ENCODE measurements at places on chromosomes 4 and X.

GRCh38 chrX:41122664-41123257 is 37.5 kb downstream of the USP9X start:
- DNase-seq = no peak

- no peak for DNase-seq
These were observed 114.2 kb downstream of the PPARGC1A start for GRCh38 chr4:23775694-23776093.

- DNase-seq = no peak
These were observed 102.3 kb downstream of the ENPP6 start for GRCh38 chr4:184115399-184115798.

GRCh38 chrX:38877366-38877765 is 76.1 kb downstream of the MID1IP1 start:
- DNase-seq = no peak

GRCh38 chr4:40492691-40493090 is 137.0 kb downstream of the RBM47 start:
- no peak for DNase-seq

GRCh38 chr4:19888587-19888986 is 363.1 kb upstream of the SLIT2 start:
- no peak for DNase-seq

GRCh38 chr4:8830611-8831200 is 40.9 kb downstream of the HMX1 start:
- no peak for DNase-seq

- DNase-seq = peak; percentile 61
These were observed at the start of gene NUDT10 for GRCh38 chrX:51332188-51332942. NUDT10 (plus strand) TSS chrX:51332822; CDS start chrX:51332966, 144 bp downstream.

DNA sequence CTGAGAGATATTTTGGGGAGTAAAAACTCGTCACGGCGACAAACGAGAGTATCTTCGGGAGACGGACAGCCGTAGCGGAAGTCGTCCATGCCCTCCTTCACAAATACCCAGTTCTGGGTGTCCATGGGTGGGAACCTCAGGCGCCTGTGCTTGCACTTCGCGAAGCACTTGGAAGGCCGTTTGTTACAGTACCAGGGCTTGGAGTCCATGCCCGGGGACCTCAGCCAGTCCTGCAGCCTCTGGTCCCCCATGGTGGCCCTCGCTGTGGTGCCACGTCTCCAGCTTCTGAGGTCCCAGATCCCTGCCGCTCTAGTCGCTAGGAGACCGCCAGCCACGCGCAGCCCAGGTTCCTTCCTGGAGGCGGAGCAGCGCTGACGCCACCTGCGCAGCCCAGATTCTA is at the start of gene FAM47A:
Gene FAM47A, minus strand, starts transcription at position 287 of the 400 bp plus-strand sequence. Its CDS starts 36 bp downstream, at position 251.
- no peak for DNase-seq

GRCh38 chr4:173682609-173683008 is 152.6 kb upstream of the HAND2 start:
- DNase-seq = no peak

DNA sequence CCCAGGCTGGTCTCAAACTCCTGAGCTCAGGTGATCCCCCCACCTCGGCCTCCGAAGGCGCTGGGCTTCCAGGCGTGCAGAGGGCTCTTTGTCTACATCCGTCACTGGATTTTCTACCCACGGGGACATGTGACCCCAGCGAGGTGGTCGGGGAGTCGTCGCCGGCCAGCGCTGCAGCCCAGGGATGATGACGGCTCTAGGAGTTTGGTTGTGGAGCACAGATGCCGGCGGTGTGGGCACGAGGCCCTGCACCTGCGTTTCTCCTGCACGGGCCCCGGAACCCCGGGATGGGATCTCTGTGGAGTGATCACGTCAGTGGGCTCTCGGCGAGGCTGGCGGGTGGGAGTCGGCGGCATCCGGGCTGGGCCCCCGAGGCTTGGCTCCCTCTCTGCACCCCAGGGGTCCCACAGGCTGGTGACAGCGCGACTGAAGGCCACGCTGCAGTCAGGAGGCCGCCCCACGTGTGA is 9.1 kb upstream of the GTPBP6 start:
- no peak for DNase-seq

- no peak for DNase-seq
These were observed 83.2 kb downstream of the GPR143 start for GRCh38 chrX:9682456-9682855.

- no peak for DNase-seq
These were observed 1156.1 kb downstream of the FAT4 start for GRCh38 chr4:126470862-126471261.

DNA sequence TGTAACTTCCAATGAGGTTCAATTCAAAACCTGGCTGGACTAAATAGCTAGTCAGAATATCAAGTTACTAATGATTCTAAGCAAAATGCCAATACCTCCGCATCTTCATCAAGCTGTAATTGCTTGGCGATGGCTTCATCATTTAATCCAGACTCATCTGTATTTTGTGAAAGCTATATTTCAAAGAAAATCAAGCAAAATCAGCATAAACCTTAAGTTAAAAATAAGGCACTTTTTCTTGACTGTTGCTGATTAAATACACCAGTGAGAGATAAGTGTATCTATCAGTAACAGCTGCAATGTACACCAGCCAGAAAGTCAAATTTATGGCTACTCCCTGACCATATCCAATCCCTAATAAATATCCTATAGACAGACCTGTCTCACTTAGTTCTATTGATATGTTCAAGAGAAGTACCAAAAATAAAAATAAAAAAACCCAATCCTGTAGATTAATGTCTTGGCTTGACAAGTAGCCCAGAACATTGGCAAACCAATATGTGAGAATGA is 39.6 kb downstream of the RFC1 start:
- DNase-seq = no peak

DNA sequence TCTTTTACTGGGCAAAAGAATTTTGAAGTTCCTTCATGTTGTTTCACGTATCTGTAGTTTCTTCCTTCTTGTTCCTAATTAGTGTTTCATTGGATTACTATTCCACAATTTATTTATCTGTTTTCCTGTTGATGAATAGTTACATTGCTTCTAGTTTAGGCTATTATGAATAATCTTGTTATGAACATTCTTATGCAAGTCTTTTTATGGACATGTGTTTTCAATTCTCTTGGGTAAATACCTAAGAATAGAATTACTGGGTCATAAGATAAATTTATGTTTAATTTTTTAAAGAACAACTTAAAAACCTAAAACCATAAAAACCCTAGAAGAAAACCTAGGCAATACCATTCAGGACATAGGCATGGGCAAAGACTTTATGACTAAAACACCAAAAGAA is 70.9 kb upstream of the RXFP1 start:
- DNase-seq = no peak

DNA sequence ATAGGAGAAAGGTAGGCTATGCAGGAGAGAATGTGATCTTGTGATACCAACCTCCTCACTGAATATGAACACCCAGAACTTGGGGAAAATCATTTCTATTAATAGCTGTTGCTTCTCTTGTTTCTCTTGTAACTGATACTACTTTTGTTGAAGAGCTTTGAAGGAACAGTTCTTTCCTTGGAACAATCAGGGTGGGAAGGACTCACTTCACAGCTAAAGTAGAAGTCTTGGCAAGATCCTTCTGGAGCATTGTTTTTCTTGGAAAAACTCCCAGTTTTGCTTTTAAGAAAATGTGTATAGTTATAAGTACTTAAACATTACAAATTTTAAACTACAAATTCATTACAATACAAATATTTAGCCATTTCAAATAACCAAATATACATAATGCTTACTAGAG is 19.1 kb upstream of the XK start:
- DNase-seq = no peak

- DNase-seq = peak; percentile 85
These were observed 622.1 kb downstream of the SPRY1 start for GRCh38 chr4:124018383-124019317.

DNA sequence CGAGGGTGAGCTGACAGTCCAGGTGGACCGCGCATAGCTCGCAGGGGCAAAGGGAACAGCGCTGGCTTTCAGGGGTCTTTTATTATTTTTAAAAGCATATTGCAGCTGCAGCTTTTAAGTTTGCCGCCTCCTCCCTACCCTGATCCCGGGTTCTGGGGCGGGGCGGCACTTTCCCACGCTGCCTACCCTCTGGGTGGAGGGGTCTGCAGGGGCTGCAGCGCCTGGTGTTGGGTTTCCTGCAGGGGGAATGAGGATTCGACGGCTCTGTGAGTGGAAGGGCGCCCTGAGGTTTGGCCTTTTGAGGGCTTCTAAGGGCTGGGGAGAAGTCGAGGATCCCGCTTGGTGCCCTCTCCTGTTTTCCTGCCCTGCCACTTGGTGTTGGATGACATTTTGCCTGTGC is 80.7 kb upstream of the SCML1 start:
- DNase-seq = no peak

DNA sequence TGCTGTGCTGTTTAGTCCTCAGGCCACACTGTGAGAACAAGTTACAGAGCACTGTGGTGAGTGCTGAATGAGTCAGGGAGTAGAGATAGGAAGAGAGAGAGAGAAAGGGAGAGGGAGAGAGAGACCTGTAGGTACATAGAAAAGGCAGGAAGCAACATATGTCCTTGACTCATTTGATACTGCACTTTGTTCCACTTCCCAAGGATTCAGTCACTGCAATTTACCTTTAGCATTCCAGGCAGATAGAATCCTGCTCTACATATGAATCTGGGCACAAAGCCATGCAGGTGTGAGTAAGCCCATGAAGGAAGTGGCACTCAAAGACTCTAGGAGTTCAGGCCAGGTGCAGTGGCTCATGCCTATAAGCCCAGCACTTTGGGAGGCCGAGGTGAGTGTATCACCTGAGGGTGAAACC is 1.0 kb upstream of the DAPP1 start:
- no peak for DNase-seq

- DNase-seq = peak; percentile 92
These were observed 22.5 kb upstream of the MYOZ2 start for GRCh38 chr4:119113033-119113655.

Measured in fibroblast of skin of abdomen (primary cell).